Stimulated activated CD4-positive, alpha-beta T cell treated with anti-CD3 and anti-CD28 coated beads, Interleukin-2, amount 100 ng/mL, for 24 hours (primary cell): ENCODE measurements at places on chromosomes 11 and 22.

- DNase-seq: no peak
Observed at GRCh38 chr11:128904656-128905344, 13.6 kb downstream of the KCNJ5 start.

GRCh38 chr11:3086114-3086513 is 28.9 kb upstream of the CARS1 start:
- DNase-seq: no peak

GRCh38 chr11:93017821-93018690 is 48.6 kb downstream of the MTNR1B start:
- DNase-seq: no peak

- DNase-seq: no peak
Observed at GRCh38 chr11:69854713-69855112, 35.5 kb upstream of the FGF3 start.

GRCh38 chr11:82639251-82639650 is 94.4 kb downstream of the FAM181B start:
- DNase-seq: no peak
